ENCODE measurements at places on chromosomes 16 and 17.

DNA sequence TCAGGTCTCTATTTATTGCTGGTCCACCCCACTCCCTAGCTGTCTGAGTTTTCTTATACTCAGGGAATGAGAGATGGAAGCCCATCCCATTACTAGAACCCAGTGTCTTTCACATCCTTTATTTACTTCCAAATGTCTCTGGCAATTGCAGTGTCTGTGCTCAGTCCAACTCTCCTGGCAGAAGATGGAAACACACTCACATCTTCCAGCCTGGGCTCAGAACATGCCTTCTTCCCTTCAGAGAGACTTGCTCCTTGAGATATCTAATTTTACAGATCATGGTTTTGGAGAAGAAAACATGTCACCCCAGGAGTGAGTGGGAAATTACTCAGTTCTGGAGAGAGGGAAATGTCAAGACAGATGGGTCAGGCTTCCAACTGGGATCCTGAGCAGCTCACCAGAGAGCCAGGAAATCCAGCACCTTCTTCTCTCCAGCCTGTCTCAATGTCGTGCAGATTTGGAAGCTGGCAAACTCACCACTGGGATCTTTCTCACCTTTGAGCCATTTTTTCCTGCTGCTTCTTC is 494.4 kb downstream of the HS3ST4 start:
- no peak for DNase-seq

DNA sequence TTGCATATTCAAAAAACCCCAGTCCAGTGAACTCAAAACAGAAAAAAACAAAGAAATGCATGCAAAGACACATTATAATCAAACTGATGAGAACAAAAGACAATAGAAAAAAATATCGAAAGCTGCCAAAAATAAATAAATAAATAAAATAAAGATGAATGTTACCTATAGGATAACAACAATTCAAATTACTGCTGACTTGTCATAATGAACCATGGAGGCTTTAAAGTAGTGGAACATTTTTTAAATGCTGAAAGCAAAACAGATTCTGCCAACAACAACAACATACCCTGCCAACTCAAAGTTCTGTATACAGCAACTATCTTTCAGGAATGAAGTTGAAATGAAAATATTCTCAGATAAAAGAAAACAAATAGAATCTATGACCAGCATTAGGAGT is 116.6 kb downstream of the CBLN1 start:
- DNase-seq = no peak

- no peak for DNase-seq
These were observed 35.1 kb downstream of the IL21R start for GRCh38 chr16:27436921-27437650.

DNA sequence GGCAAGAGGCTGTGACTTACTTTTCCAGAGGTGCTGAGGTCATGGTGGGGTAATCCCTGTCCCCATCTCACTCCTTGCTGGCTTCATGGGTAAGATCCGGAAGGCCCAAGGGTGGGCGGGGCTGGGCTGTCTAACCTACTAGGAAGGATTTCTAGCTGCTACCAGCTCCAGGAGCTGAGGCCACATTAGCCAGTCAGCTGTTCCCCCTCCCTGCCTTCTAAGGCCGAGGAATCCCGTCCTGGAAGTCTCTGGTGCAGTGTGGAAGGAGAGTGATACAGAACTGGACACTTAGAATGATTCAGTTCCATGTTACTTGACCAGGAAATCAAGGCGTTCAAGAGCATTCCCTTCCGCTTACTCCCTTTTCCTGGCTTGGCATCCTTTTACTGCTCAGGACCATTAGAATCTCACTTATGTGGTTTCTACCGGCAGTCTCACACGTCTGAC is 8.9 kb downstream of the GNGT2 start:
- no peak for DNase-seq

All from Peyer's patch (tissue), 4 donors.